RPMI8226 (cell line): ENCODE measurements at places on chromosomes 12 and 14.
A peak's percentile ranks its signal among the peaks of the same experiment; 100 is the strongest.

- DNase-seq = no peak
Measured at GRCh38 chr14:56341766-56342493, 223.7 kb downstream of the PELI2 start.

DNA sequence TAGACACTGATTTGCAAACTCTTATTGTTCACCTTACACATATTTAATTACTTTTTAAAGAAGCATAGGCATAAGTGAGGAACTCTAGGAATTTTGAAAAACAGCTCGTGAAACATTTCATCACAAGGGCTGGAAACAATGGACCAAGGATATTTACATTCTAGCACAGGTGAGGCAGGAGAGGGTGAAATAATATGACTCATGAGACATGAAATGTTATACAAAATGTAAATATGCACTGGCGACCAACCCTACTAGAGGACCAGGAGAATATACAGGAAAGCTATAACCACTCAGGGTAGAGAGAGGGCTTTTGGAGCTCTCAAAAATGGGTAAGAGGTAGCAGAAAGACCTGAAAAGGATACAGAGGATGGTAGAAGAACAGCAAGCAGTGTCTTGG lies 115.3 kb downstream of the PTGER2 start:
- no peak for DNase-seq

DNA sequence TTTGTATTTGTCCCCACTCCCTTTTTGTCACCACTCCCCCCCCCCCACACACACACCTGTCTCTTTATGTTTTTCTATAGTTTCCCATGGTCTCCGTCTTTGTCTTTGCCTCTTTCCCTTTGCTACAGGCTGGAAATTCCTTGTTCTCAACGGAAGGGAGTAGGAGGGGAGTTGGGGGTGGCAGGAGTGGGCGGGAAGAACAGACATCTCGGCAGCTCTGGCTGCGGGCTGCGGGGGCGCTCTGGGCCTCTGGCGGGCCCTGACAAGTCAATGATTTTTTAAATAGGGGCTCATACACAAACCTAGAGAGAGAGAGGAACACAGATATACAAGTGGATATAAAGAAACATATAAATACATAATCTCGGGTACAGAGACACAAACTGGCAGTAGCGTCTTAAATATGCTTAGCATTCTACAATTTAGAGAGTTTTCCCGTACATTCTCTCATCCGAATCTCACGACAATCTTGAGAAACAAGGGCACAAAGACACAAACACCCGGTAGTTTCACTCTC lies 2.4 kb upstream of the NAB2 start:
- DNase-seq = peak; percentile 58

GRCh38 chr12:99453836-99454538 lies 193.6 kb upstream of the GARIN6 start:
- DNase-seq = no peak

GRCh38 chr14:61240206-61240605 lies 40.9 kb downstream of the TMEM30B start:
- DNase-seq = no peak

DNA sequence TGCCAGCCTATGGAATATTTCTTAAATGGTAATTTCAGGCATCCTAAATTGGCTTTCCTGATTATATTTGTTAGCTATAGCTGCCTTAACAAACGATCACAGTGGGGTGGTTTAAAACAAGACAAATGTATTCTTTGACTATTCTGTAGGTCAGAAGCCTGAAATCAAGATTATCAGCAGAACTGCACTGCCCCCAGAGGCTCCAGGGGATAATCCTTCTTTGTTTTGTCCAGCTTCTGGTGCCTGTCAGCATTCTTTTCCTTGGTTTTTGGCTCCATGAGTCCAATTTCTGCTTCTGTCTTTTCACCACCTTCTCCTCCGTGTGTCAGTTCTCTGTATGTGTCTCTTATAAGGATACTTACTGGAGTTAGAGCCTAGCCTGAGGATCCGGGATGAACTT lies 1282.2 kb upstream of the USP15 start:
- DNase-seq = peak; percentile 11

DNA sequence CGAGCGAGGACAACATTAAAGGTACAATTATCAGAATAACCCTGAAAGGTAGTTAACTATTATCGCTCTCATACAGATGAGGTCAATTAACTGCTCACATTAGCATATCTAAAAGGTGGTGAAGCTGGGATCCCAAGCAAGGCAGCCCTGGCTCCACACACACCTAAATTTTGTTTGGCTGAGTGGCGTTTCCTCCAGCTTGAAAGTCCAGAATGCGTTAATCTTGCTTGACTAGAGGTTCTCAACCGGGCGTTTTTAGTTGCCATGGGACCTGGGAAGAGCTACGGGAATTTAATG lies 531 bp downstream of the DLGAP5 start:
- no peak for DNase-seq

GRCh38 chr12:46517579-46517962 lies 145.0 kb upstream of the SLC38A2 start:
- DNase-seq = peak; percentile 19

GRCh38 chr12:6275928-6276887 lies 34.3 kb upstream of the PLEKHG6 start:
- no peak for DNase-seq

DNA sequence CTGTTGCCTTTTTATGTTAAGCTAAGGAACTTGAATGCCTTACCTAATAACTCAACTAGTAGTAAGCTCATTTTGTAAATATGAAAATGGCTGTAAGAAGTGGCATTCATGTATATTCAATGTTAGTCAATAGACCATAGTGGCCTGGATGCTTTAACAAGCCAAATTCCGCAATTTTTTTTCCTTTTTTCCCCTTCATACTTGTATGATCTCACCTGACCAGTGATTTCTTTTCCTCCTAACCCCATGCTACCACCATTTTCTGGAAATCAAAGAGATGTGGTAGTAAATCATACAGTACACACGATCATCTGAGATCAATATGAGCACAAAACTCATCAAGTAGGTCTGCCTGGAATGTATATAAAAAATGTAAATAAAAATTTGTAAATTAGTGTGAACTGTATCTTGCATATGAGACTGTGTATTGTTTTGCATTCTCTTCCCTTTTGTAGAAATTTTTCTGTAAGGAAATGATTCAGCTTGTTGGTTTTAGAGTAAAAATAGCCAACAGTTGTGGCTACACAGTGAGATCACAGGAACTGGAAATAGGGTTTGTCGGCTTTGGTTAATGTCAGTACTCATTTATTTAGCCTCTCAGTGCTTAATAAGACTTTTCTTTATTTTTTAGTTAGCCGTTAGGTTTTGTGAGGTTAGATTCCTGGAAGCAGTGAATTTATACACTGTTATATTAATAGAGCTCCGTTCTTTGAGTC lies 62.5 kb downstream of the ETNK1 start:
- no peak for DNase-seq

GRCh38 chr14:56087671-56088471 lies 30.3 kb upstream of the PELI2 start:
- no peak for DNase-seq

GRCh38 chr12:19510461-19510860 lies 71.2 kb downstream of the AEBP2 start:
- no peak for DNase-seq

- no peak for DNase-seq
Measured at GRCh38 chr12:49225576-49226166, 36.8 kb upstream of the TUBA1A start.

- DNase-seq = no peak
Measured at GRCh38 chr14:105026033-105026785, 5.3 kb upstream of the CDCA4 start.

GRCh38 chr12:105225505-105226015 lies 10.4 kb downstream of the APPL2 start:
- peak; percentile 45 for DNase-seq

DNA sequence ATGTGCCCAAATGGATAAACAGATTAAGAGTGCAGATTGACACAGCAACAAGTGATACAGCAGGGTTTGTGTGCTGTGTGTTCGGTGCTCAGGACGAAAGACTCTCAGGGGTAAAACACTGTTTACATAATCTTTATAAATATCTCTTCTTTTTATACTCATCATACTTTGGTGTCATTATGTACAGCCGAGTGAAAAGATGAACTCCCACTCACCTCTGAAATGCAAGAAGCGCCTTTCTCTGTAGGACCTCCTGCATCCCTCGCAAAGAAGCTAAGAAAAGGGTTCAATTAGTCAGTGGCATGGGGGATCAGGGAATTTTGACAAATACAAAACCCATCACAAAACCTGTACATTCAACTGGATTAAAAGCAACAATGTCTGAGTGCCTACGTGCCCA lies 163.6 kb downstream of the TTC7B start:
- DNase-seq = no peak

GRCh38 chr12:1800401-1801302 lies 19.7 kb upstream of the LRTM2 start:
- peak; percentile 48 for DNase-seq

- DNase-seq = no peak
Measured at GRCh38 chr12:115542656-115543055, 734.8 kb downstream of the MED13L start.

- DNase-seq = no peak
Measured at GRCh38 chr12:119204131-119204530, 25.4 kb downstream of the HSPB8 start.

- no peak for DNase-seq
Measured at GRCh38 chr12:130086797-130087196, 75.5 kb upstream of the FZD10 start.

DNA sequence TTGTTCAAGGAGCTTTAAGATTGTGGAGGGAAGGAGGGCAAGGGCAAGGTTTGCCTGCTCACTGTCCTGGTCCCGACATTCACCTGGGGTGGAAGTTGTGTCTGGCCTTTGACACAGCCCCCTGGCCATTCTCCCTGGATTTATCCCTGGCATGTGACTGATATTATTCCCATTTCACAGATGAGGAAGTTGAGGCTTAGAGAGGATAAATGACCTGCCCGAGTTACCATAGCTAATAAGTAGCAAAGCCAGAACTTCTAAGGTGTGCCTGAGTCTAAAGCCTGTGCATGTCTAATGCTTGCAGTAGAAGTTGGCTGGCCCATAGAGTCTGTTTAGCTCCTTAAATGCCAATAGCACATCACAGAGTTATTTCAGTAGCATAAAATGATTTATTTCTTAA lies 720 bp upstream of the FGF6 start:
- DNase-seq = no peak

DNA sequence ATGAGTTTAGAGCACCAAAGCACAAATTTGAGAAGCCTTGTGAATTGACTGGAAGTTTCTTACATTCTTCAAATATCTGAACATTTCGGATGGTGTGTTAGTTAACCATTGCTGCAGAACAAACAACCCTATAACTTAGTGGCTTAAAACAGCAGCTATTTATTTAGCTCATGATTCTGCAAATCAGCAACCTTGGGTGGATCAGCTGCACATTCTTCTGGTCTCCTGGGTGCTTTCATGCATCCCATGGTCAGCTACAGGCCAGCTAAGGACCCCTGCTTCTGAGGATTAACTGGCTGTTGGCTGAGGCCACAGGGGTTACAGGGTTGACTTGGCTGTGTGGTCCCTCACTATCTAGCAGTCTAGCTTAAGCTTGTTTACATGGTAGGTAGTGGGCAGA lies 114.0 kb upstream of the HIF1A start:
- no peak for DNase-seq

- no peak for DNase-seq
Measured at GRCh38 chr14:53346988-53347387, 193.9 kb upstream of the DDHD1 start.

DNA sequence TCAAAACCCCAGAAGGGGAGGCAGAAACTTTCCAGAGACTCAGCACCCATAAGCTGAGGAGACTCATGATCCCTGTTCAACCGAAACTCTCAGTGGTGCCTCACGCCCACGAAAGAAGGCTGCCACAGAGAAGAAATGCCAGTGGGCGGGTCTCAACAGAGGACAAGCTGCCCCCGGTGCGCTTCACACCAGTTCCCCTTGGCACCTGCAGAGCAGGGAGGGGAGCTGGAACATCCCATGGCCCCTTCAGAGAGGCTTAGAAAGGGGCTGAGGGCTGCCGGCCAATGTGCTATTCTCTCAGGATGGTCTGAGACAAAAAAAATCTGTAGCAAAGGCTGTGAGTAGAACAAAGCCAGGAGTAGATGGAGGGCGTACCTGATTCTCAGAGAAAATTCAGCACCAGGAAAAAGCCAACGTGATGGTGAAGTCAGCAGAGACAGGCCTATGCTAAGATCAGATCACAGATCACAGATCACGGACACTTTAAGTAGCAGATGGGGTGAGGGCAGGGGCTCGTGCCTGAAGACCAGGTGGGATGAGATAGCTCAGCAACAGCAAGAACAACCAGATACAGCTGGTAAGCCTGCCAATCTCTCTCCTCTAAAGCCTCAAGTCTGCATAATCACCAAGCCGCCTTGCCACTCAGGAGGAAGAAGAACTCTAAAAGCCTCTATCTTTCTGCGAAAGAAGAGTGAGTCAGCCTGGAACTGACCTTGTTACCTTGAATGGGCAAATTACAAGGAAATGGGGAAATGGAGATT lies 206.4 kb upstream of the GRIP1 start:
- peak; percentile 76 for DNase-seq

GRCh38 chr12:66321435-66321834 lies 19.1 kb downstream of the HELB start:
- DNase-seq = no peak

GRCh38 chr12:29783773-29784666 lies at the start of gene TMTC1:
Gene TMTC1, minus strand, starts transcription at chr12:29783942. Its CDS starts 191 bp downstream, at chr12:29783751.
- DNase-seq = peak; percentile 42

DNA sequence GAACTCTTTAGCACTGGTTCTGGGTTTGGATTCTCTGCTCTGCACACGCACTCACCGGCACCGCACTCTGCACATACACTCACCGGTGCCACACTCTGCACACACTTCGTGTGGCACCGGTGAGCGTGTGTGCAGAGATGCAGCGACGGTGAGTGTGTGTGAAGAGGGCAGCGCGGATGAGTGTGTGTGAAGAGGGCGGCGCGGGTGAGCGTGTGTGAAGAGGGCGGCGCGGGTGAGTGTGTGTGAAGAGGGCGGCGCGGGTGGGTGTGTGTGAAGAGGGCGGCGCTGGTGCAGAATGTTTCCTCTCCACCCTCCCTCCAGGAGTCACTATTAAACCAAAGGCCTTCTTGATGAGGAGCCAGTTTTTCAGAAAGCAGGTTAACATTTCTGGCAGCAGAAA lies 49.2 kb upstream of the MMP17 start:
- no peak for DNase-seq

DNA sequence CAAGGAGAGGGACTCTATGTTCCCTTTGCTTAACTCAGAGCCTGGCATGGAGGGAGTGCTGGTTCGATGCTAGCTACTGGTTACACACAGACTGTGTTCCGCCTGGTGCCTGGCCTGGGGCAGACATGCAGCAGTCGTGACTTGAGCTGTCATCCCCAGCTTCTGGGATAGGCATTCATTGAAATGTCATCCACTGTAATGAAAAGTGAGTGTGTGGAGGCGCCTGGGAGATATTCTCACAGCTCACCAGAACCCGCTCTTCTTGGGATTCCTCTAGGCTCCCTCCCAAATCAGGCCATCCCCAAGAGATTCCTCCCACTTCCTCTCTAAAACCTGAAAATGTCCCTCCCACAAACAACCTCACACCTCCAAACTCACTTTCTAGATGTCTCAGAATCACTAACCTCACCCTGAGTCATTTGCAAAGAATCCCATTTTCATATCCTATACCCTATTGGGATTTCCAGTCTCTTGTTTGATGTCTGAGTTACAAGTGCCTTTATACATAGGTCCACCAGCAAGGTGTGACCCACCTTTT lies 82.8 kb downstream of the CRACR2A start:
- DNase-seq = no peak

GRCh38 chr12:102958073-102958829 lies 777 bp downstream of the ASCL1 start:
- DNase-seq = no peak

GRCh38 chr12:107127482-107128430 lies 34.4 kb upstream of the CRY1 start:
- DNase-seq = no peak

- DNase-seq = no peak
Measured at GRCh38 chr12:85733221-85733840, 102.9 kb downstream of the RASSF9 start.

- DNase-seq = no peak
Measured at GRCh38 chr14:89408907-89409700, 7.9 kb downstream of the FOXN3 start.
